ENCODE measurements at places on chromosomes 3 and 15.

- no peak for DNase-seq
Observed at GRCh38 chr15:91553196-91553854, 300.2 kb upstream of the SLCO3A1 start.

DNA sequence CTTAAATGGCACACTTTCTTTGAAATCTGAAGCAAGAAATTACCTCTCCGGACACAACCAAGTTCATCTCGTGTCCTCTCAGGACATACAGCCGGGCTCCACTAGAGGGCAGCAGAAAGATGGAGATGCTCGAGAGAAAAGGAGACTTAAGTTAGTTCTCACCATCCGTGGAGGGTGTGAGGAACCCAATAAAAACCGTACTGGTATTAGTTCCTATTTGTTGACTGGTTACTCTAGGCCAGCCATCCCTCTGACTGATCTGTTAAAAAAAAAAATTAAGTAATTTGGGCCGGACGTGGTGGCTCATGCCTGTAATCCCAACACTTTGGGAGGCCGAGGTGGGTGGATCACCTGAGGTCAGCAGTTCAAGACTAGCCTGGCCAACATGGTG, 7.9 kb upstream of the CYP11A1 start:
- DNase-seq: peak; percentile 92

DNA sequence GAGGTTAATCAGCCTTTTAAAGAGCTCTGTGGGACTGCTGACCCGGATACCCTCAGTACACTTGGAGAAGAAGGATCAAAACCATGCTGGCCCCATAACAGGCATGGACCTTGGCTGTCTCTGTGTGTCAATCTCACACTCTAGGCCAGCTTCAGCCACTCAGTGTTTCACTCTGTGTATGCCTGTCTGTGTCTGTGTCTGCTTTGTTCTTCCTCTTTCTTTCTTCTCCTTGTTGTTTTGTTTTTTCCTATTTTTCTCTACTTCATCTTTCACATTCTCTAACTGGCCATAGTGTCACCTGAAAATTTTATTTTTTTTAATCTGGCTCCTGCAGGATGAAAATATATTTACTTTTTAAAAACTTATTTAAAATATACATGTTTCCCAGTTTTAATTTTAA, 51.1 kb downstream of the SERP1 start:
- DNase-seq: no peak

- no peak for DNase-seq
Observed at GRCh38 chr3:22353126-22353525, 602.1 kb upstream of the ZNF385D start.

GRCh38 chr3:10157031-10157430, 7.7 kb upstream of the IRAK2 start:
- no peak for DNase-seq

DNA sequence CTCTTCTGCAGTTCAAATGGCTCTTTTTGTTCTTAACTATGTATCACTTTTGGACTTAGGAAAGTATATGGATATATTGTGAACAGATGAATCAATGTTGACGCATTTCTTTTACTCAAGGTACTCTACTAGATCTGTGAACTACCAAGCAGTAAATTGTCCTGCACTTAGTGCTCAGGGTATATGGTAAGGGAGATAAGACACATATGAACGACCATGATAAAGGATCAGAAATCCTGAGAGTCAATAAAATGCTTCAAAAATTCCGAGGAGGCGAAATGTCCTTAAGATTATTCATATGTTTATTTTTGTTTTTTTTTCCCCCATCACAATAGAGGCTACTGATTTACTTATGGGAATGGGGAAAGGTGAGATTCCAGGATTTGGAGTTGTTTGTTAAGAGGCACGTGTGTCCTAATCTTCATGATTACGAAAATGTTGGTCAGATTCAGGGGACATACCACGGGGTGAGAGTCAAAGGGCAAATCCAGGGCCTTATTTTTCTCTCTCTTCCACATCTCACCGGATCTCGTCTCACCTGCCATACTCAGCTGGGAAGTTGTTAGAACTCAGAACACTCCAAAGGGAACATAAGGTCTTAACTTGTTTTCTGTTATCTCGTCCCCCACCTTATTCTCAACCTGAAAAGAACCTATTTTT, 475.1 kb upstream of the TBL1XR1 start:
- DNase-seq: no peak

GRCh38 chr3:156633335-156633734, 41.1 kb upstream of the TIPARP start:
- no peak for DNase-seq

GRCh38 chr3:129616713-129617112, 10.2 kb upstream of the PLXND1 start:
- no peak for DNase-seq

GRCh38 chr3:129183569-129184395, at the start of gene CNBP:
TSS of gene CNBP (minus strand) at chr3:129183896. CDS start at chr3:129171757, 12,139 bp downstream.
- peak; percentile 97 for DNase-seq

DNA sequence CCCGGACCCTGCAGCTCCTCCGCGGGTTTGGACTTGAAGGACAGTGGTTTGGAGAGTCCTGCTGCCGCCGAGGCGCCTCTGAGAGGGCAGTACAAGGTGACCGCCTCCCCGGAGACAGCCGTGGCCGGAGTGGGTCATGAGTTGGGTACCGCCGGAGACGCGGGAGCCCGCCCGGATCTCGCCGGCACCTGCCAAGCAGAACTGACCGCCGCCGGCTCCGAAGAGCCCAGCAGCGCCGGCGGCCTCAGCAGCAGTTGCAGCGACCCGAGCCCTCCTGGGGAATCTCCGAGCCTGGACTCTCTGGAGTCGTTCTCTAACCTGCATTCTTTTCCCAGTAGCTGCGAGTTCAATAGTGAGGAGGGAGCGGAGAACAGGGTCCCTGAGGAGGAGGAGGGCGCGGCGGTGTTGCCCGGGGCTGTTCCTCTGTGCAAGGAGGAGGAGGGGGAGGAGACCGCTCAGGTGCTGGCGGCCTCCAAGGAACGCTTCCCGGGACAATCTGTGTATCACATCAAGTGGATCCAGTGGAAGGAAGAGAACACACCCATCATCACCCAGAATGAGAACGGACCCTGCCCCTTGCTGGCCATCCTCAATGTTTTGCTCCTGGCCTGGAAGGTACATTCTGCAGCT, 634 bp downstream of the MINDY2 start:
- peak; percentile 92 for DNase-seq

- no peak for DNase-seq
Observed at GRCh38 chr15:73571346-73571745, 61.8 kb downstream of the NPTN start.

DNA sequence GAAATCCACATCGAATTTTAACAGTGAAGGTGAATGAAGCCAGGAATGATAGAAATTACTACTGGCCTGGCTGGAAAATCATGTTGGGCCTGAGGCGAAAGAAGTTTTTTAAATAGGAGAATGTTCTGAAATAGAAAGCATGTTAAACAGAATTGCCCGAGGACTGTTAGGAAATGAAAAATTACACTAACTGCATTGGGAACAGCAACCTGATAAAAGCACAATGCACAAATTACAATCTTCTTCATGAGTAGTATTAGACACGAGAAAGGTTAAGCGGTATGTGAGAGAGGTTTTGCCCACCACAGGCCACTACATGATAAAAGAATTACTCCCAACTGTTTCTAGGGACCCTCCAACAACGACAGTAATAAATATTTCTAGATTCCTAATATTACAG, 18.9 kb downstream of the GBE1 start:
- no peak for DNase-seq

GRCh38 chr3:126448893-126449180, 26.9 kb downstream of the ZXDC start:
- DNase-seq: peak; percentile 69

GRCh38 chr3:24220859-24221657, 273.6 kb downstream of the THRB start:
- no peak for DNase-seq

DNA sequence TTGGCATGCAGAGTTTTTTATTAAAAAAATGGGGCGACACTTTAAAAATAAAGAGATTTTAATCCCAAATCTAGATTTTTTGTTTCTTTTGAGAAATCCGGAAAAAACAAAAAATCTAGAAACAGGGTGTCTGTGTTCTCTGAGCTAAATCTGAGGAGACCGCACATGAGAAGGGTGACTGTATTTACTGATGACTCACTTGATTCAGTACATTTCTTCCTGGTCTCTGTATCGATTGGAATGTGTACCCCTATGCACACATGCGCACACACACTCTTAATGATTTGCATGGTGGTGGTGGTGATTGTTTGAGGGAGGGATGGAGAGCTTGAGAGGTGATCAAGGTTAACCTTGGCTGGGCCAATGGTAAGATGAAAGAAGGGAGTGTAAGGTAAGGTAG, 443.1 kb upstream of the THRB start:
- DNase-seq: no peak

GRCh38 chr15:90232941-90233386, 777 bp downstream of the CIB1 start:
- DNase-seq: no peak

- peak; percentile 78 for DNase-seq
Observed at GRCh38 chr15:45179221-45179985, 8.4 kb downstream of the SHF start.

DNA sequence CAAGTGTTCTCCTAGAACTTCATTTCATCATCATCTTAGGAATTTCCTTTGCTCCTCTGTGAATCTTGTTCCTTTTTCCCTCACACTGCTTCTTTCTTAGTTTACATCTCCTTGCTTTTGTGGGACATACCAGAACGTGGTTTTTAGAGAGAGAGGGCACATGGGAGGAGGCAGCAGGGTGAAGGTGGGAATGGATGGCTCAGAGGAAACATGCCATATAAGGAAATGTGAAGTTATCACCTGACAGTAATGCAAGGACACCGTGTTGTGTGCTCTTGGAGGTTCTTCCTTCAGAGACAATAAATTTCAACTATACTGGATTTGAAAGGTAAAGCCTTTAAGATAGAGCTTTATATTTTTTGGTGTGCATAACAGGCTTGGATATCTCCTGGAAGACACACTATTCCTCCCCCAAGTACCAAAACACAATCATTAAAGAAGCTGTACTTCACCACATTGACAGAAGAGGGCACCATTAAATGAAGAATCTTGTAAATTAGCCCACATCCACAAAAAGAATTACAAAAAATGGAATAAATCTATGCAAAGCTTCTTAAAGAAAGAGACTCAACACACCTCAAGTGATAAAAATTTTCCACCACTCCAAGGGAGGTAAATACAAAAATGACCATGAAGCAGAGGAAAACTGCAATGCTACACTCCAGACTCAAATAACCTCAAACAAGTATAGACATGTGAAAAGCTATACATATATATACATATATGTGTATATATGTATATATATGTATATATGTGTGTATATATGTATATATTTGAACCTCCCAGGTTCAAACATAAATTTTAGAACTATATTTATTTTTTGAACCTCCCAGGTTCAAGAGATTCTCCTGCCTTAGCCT, 26.1 kb downstream of the RPL39L start:
- DNase-seq: no peak

DNA sequence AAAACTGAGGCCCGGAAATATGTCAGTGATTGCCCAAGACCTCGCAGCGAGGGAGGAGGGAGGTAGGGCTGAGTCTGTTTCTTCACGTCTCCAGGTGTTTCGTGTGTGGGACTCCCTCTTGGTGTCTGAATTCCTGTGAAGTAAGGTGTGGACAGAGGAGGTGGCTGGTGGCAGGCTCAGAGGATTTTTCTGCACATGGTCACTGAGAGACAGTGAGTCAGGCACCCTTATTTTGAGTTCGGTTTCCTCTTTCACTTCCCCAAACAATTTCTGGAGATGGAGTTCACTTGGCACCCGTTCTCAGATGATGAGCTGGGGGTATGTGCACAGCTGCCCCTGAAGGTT, 46.3 kb upstream of the VPS8 start:
- DNase-seq: peak; percentile 50

- DNase-seq: no peak
Observed at GRCh38 chr3:152793969-152794368, 41.0 kb upstream of the P2RY1 start.

DNA sequence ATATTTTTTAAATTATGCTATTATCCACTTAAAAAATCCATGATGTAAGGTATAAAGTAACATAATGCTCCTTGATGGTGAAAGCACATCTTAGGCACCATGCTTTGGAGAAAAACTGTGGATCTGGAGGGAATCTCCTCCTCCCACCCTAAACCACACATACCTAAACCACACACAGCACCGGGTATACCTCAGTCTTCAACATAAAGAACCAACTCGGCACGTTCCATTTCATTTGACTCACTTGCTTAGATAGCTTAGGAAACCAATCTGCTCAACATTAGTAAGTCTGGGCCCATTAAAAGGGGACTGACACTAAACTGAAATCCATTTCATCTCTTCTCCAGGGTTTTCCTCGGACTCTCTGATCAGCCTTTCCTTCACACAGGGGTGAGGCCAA, 945.7 kb upstream of the CFAP20DC start:
- no peak for DNase-seq

- DNase-seq: no peak
Observed at GRCh38 chr3:79766496-79767193, 1.2 kb downstream of the ROBO1 start.

GRCh38 chr3:65265942-65266590, 578.3 kb upstream of the ADAMTS9 start:
- no peak for DNase-seq

DNA sequence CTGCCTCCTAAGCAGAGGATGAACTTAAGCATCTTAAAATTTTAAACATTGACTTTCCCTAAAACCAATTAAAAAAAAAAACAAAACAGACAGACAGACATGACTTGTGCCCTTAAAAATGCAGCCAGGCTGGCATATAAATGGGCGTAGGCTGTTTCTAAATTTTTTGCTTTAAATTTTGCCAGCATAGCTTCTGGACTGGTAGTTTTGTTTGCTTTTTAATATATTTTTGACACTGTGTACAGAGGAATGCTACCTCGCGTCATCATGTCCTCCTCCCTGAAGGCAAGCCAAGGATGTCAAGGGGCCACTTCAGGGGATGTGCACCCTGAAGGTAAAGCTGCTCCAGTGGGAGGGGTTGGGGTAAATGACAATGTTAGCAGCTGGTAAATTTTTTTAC, 134.8 kb downstream of the PGPEP1L start:
- DNase-seq: no peak

- DNase-seq: no peak
Observed at GRCh38 chr3:87053553-87053952, 62.6 kb upstream of the VGLL3 start.

DNA sequence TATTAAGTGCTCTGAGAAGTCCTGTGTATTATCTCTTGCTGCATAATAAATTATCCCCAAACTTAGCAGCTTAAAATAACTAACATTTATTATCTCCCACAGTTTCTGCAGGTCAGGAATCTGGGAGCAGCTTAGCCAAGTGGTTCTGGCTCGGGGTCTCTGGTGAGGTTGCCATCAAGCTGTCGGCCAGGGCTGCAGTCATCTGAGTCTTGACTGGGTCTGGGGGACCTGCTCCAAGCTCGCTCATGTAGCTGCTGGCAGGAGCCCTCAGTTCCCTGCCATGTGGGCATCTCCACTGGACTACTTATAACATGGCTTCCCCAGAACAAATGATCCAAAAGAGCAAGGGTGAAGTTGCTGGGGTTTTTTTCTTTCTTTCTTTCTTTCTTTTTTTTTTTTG, 80.7 kb downstream of the SMAD6 start:
- DNase-seq: no peak
